ENCODE measurements at places on chromosomes 13 and 19. TPM values are rescaled to one million over a fixed set of nuclear protein-coding genes. Genes with fewer than 3 reads are reported as not detected.

- DNase-seq = no peak
Measured at GRCh38 chr19:40633207-40633606, 32.0 kb downstream of the LTBP4 start.

- no peak for DNase-seq
Measured at GRCh38 chr13:44537248-44537647, 38.9 kb downstream of the TSC22D1 start.

- DNase-seq = no peak
Measured at GRCh38 chr13:113548171-113548641, 36.3 kb upstream of the TFDP1 start.

DNA sequence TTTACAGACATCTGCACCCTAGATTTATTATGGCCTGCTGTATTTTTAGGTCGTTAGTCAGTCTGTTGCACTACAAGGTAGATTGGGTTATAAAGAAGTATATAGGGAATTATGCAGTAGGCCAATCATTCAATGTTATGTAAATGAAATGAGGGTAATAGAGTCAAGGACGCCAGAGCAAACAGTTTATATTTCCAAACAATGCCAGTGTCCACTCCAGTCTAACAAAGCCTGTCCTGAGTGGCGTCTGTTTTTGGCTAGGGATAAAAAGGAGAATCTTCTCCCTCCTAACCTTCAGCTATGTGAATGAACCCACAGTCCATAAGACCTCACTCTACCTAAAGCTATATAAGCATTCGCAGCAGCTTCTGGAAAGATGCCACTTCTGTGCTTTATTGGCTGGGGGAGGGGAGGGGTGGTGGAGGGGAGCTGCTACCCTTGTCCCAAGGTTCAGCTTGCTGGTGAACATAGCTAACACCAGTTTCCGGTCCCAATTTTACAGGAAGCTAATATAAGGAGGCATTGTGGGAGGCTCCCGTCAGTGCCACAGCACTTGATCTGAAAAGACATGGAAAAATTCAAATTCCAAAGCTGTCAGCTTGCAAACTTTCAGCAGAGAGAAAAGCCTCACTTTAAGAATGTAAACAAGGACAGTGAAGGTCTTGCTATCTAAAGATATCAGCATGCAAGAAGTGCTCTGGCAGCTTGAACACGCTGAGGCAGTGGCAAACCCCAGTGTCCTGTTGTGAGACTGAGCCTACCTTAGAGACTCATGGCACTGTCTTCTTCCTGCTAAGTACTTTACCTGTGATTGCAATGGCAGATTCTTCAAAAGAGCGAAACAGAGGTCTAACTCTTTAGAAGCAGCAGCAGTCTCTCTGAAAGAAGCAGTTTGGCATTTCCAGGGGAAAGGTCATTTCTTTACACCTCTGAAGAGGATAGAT is 369.9 kb downstream of the PCDH9 start:
- no peak for DNase-seq

DNA sequence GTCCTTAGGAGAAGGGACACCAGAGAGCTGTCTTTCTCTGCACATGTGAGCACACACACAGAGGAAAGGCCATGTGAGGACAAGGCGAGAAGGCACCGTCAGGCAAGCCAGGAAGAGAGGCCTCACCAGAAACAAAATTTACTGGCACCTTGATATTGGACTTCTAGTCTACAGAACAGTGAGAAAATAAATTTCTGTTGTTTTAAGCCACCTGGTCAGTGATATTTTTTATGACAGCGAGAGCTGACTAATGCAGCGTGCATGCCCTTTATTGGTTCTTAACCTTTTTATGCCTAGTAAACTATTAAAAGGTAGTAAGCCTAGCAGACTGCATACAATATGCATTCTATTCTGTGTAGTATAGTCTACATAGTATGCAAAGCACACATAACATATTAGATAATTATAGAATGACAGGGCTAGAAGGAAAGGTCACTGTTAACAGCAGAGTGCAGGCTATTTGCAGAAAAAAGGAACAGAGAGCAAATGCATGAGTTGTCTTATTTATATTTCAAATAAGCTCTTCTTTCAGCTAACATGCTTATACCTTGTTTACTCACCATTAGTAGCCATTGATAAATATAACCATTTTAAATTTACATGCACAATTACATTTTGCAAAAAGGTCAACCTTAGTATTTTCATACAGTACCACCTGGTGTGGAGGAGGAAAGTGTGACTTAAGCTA is 25.2 kb upstream of the KATNAL1 start:
- no peak for DNase-seq

GRCh38 chr13:69389899-69390298 is 717.7 kb upstream of the ATXN8OS start:
- DNase-seq = no peak

Gene MYH14
- not detected for polyA plus RNA-seq

DNA sequence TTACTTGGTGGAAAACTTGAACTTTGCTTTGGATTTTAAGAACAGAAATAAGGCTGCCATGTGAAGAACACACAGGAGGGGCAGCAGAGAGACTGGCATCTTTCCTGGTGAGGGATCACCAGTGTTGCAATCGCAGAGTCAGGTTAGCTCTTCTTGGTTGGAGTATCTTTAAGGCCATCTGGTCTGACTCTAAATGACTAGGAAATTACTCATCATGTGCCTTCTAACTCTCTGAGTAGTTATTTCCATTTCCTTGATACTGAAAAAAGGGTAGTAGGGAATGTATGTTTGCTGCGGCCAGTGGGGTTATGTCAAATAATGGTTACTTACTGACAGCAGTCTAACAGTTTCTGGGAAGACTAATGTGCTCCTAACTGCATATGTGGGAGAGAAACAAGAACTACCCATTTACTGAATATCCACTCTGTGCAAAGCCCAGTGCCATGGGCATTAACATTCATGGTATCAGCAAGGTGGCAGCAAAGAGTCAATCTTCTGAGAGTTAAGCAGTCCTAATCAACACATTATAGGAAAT is 122.1 kb downstream of the COG6 start:
- no peak for DNase-seq

Gene ZNF730
- polyA plus RNA-seq = 0.86 TPM

Gene LIG1
- 26.0 TPM for polyA plus RNA-seq

Gene ZNF470
- 4.5 TPM for polyA plus RNA-seq

Gene SCN1B
- 0.24 TPM for polyA plus RNA-seq

Gene NLRP7
- polyA plus RNA-seq = not detected

Gene ANKLE1
- polyA plus RNA-seq = 2.6 TPM

Gene MYO16
- polyA plus RNA-seq = not detected

Gene CCDC194
- not detected for polyA plus RNA-seq

Gene PLIN5
- polyA plus RNA-seq = not detected

DNA sequence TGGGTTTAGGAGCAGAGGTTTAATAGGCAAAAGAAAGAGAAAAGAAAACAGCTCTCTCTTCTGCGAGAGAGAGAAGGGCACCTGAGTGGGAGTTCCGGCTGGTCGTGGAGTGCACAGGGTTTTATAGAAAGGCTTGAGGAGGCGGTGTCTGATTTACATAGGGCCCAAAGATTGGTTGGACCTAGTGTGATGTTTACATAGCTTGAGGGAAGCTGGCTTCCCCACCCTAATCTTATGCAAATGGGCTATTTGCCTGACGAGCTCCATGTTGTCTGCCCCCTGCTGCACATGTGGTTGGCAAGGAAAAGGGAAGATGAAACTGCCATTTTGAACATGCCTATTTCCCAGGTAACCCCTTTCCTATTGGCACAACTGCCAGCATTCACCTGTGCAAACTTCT is 21.5 kb upstream of the MEDAG start:
- DNase-seq = no peak

DNA sequence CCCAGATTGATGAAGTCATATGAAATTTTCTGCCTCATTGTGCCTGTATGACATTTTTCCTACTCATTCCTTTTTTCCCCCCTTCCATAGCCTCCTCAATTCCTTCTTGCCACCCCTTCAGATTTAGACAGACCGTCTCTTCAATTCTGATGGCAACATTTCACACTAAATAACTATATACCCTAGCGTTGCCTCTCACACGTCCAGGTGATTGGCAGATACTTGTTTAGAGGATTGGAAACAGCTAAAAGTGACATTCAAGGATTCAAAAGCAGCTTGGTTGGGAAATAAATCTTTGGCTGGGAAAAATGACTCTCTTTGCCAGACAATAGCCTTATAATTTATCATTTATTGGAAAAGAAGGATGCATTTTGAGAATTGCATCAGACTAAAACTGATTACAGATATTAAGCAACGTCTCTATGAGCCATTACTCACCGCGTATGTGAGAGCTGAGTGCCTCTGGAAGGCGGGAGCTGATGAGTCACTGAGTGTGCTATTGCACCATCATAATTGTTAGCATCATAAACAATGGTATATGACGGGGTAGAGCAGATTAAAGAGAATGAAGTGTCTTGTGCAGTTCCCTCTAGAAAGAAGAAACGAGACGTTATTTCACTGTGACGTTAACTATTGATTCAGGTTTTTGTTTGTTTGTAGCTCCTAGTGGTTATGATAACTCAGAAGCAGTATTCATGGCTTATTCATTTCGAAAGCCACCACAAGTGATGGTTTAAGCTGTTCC is 61.1 kb upstream of the FAM216B start:
- DNase-seq = no peak

Measured in naive B cell (primary cell).